Fibroblast of skin of back (primary cell): ENCODE measurements at places on chromosomes 7 and 10.

DNA sequence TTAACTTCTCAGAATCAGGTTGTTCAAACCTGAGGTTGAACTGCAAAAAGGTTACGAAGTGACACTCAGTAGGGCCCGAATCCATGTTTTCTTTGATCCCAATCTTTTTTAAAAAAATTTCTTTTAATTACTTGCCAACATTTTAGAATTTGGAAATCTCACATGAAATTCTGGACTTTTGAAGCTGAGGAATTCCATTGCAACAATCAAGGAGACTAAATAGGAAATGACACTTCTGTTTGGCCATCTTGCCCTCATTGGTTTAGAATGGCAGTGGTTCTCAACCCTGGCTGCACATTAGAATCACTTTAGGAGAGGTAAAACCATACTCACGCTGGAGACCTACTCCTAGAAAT is 471 bp upstream of the TOMM7 start:
- DNase-seq: no peak

- no peak for DNase-seq
Measured at GRCh38 chr7:6451224-6451705, 3.5 kb upstream of the DAGLB start.

DNA sequence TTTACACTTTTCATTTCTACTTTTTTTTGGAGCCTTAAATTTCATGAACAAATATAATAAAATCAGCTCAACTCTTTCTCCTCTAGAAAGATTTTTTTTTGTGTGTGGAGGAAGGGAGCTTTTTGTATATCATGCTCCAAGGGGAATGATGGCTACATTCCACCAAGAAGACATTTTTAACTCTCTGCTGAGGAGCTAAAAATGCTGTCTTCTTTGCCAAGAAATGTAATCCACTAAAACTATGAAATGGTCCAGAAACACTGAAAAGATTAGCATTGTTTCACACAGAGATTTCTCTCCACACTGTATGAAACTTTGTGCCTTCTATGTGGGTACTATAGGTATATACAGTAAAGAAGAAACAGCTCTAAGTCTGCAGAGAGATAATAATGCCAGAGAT is 74.1 kb upstream of the ANK3 start:
- peak; percentile 30 for DNase-seq

GRCh38 chr10:78359640-78360091 is 326.0 kb downstream of the RPS24 start:
- DNase-seq: no peak

DNA sequence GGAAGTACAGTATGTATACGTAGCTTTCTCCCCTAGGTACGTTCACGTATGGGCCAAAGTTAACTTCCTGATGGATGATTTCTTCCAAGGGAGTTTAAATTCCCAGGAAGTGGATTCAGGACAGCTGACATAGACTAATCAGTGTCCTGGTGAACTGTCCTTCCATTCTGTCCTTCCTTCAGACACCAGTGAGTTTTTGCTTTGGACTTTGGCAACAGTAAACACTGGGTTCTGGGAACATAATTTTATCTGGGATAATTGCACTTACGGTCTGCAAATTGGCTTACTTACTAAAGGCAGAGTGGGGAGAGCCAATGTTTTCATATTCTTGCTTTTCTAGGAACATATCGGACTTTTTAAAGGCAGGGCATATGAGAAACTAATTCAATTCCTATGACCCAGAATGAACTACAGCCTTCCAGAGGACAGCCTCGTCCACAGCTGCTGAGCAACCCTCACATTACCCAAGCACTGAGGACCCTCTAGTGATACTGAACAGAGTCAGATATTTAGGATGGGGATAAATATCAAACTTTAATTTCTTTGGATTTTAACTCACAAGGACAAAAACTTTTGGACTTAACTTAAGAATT is 97.9 kb downstream of the RAB18 start:
- no peak for DNase-seq

- DNase-seq: peak; percentile 64
Measured at GRCh38 chr7:44547536-44548231, 6.6 kb upstream of the NPC1L1 start.

GRCh38 chr10:9209105-9209798 is 1154.8 kb downstream of the GATA3 start:
- peak; percentile 54 for DNase-seq

GRCh38 chr10:75531571-75532031 is 100.2 kb downstream of the LRMDA start:
- peak; percentile 12 for DNase-seq

GRCh38 chr7:131212114-131212513 is 115.6 kb upstream of the MKLN1 start:
- DNase-seq: no peak

DNA sequence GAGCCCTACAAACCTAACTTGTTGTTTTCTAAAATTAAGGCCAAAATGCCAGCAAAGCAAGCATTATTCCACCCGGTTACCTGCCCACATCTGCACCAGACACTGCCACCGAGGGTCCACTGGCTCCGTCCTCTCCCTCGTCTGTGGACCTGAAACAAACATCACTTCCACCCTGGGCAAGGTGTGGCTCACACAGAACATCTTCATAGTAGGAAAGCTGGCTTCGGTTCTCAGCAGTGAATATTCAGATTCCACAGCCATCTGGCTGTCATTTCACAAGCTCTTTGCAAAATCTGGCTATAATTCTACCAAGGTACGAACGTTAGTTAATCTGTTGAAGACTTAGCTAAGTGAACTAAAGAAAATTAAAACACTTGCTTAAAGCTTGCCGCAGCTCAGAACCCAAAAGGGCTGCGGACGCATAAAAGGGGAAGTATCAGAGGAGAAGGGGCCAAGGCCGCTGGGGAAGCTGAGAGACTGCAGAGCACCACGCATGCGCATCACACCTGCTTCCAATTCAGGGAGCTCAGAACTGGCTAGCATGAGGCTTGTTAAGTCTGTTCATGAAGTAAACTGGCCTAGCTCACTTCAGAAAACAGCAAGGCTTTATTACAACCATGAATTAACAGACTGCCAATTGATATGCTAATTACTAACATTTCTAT is 46.1 kb downstream of the PTPRN2 start:
- no peak for DNase-seq

DNA sequence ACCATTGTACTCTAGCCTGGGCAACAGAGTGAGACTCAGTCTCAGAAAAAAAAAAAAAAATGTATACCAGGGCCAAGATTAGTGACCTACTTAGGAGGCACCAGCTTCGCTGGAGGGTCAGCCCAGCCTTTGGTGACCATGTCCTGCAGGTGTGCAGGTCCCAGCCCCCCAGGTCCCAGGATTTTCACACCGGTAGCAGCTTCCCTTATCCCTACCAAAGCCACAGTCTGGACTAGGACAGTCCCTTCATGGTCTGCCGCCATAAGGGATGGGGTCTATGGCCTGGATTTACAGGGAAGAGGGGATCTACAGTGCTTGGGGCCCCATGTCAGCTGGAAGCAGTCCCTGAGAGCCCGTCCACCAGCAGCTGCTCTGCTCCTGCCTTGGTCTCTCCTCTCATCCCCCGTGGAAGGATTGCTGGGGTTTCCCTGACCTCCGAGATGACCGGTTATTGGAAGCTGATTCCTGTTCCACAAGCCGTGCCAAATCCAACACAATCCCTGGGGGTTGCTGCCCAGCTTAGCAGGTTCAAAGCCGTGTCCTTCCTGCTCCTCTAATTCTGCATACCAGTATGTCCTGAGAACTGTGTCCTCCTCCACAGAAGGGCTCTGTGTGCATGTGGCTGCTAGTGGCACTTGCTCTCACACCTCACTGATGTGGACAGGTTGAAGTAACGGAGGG is 11.0 kb upstream of the NDUFB2 start:
- no peak for DNase-seq

DNA sequence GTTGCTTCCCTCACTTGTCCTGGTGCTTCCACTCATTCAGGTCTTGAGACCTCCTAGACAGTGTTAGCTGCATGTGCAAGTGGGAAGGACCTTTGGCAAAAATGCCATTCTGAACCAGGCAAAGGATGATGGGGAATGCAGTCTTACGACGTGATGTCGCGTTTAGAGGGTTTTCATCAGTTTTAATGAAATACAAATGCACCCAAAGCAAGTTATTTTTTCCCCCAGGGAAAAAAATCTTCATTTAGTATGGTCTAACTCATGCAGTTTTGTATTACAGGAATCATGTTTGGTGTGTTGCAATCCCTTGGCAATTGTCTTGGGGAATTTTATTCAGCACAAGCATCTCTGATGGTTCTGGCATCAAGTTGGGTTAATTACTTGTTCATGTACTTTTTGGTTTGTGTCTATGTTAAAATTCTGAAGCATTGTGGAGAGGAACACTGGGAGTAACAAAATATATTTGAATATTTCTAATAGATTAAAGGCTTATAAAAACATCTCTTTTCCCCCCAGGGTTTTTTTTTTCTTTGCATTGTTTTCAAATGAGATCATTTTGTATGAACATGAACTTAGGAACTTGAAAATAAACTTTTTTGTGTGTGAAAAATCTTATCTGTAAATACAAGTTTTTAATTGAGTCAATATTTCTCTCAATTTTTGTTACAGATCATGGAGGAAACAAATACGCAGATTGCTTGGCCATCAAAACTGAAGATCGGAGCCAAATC is 188.9 kb downstream of the BICC1 start:
- peak; percentile 76 for DNase-seq

DNA sequence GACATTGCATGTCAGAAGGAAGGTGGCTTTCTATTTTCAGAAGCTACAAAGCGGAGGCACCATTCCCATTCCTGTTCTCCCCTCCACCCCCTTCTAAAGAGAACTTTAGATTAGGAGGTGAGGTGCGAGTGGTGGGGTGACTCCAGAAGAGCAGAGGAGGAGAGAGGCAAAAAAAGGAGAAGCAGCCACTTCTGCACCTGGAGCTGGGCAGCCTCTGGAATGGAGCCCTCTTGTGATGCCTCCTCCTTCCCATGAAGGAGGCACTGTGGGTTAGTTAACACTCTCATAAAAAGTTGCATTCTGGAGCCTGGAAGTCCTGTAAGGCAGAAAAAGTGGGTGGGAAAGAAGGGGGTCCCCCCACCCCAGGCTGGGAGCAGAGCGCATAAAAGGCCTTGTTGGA is 4.8 kb downstream of the PTF1A start:
- DNase-seq: no peak

DNA sequence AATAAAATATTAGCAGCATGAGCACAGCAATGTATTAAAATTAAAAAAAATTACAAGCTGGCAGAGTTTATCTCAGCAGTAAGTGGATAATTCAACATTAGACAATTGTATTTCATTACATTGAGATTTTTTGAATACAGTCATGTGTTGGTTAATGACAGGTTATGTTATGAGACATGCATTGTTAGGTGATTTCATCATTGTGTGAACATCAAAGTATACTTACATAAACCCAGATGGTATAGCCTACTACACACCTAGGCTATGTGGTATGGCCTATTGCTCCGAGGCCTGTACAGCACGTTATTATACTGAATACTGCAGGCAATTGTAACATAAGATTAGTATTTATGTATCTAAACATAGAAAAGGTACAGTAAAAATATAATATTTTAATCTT is 29.7 kb downstream of the CCDC6 start:
- no peak for DNase-seq

GRCh38 chr7:67918158-67918557 is 921.5 kb downstream of the TYW1 start:
- DNase-seq: no peak

- no peak for DNase-seq
Measured at GRCh38 chr7:151895631-151896031, 18.7 kb upstream of the PRKAG2 start.

GRCh38 chr10:124035928-124036558 is 57.4 kb downstream of the CHST15 start:
- DNase-seq: no peak

GRCh38 chr10:21976739-21977138 is 26.8 kb downstream of the DNAJC1 start:
- no peak for DNase-seq

DNA sequence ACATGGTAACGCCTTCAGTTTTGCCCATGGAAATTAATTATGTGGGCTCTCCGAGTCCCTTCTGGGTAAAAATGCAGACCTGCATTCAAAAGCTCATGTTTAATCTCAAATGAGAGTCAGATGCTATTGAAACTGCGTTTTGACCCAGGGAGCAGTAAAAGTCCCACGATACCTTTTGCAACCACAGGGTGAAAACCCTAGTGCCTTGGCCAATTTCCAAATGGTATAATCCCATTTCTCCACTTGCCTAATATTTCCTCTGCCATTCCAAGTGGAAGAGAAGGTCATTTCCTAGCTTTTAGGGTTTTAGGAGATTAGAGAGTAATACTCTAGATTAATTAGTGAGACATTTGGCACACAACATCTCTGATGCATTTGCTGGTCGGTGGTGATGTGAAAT is 132.5 kb downstream of the NRP1 start:
- no peak for DNase-seq

- no peak for DNase-seq
Measured at GRCh38 chr10:31393844-31394243, 74.8 kb downstream of the ZEB1 start.

DNA sequence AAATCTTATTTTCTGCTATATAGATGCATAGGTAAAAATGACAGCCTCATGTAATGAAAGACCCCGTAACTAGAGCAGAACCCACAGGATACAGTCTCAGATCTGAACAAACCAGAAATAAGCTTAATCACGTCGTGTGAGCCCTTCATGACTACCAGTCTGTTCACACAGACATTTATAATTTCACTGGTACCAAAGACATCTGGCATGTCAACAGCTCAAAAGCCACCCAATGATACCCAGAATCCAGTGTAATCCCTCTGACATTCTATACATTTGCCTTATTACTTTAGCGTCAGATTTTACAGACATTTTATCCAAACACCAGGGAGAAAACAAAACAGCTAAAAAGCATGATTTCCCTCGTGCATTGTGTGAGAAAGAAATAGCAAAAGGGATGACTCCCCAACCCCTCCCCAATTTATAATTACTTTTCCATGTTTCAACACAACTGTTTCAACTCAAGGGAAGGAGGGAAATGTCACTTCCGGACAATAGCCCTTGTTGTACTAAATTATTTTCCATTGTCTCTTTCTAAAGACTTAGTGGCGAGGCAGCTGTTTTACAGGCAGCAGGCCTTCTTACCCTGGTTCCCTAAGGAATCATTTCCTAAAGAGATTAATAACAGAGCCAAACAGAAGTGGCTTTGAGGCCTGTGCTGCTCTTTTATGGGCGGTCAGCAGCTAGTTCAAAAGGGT is 33.2 kb downstream of the DOCK4 start:
- no peak for DNase-seq

- DNase-seq: peak; percentile 17
Measured at GRCh38 chr7:77349141-77349540, 67.0 kb downstream of the GSAP start.

DNA sequence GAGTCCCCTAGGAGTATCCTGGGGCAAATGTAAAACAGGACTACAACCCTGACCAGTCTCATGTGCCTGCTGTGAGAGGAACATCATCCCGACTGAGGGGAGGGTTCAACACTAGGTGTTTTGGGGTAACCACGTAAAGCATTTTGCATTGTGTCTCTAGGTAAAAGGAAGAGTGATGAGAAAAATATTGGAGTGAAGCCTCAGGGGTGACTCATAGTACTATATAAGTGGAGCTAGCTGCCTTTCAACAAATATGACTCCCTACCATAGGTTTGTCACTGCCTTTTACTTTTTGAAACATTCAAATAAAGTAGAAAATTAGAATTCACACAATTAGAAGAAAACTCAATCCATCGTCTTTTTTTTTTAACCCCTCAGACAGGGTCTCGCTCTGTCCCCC is 2.6 kb upstream of the CAMK2G start:
- peak; percentile 52 for DNase-seq
